CD4-positive, alpha-beta T cell treated with Interleukin-15 for 1 hour (primary cell): ENCODE measurements at places on chromosomes 2 and 18.

GRCh38 chr2:168272225-168272624, 24.8 kb upstream of the STK39 start:
- no peak for DNase-seq

- DNase-seq = no peak
Measured at GRCh38 chr2:70305531-70305930, 3.7 kb upstream of the FAM136A start.

GRCh38 chr2:197710424-197711042, 5.4 kb downstream of the MARS2 start:
- DNase-seq = no peak

GRCh38 chr2:144671695-144672455, 152.0 kb upstream of the ZEB2 start:
- peak; percentile 47 for DNase-seq

GRCh38 chr2:152231446-152231845, 55.9 kb upstream of the STAM2 start:
- no peak for DNase-seq

DNA sequence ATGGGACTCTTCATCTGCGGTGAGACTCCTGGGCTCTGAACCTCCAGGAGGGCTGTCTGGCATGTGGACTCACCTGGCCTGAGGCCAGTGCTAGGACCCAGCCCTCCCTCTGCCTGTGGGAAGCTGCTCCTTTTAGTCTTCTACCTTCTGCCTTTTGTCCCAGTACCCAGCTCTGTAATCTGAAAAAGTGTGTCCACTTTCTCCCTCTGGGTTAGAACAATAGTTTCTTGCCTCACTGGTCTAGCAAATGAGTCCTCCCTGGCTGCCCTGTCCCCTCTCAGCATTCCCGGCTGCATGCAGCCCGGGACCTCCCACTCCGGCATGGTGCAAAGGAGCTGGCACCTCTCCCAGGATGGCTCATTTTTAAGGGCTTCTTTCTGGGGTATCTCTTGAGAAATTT, 25.9 kb downstream of the GKN2 start:
- no peak for DNase-seq

GRCh38 chr2:210798180-210798579, 241.8 kb downstream of the CPS1 start:
- no peak for DNase-seq

GRCh38 chr2:54758951-54759350, 35.5 kb downstream of the EML6 start:
- no peak for DNase-seq

GRCh38 chr2:70934981-70935380, 719 bp upstream of the ATP6V1B1 start:
- no peak for DNase-seq

DNA sequence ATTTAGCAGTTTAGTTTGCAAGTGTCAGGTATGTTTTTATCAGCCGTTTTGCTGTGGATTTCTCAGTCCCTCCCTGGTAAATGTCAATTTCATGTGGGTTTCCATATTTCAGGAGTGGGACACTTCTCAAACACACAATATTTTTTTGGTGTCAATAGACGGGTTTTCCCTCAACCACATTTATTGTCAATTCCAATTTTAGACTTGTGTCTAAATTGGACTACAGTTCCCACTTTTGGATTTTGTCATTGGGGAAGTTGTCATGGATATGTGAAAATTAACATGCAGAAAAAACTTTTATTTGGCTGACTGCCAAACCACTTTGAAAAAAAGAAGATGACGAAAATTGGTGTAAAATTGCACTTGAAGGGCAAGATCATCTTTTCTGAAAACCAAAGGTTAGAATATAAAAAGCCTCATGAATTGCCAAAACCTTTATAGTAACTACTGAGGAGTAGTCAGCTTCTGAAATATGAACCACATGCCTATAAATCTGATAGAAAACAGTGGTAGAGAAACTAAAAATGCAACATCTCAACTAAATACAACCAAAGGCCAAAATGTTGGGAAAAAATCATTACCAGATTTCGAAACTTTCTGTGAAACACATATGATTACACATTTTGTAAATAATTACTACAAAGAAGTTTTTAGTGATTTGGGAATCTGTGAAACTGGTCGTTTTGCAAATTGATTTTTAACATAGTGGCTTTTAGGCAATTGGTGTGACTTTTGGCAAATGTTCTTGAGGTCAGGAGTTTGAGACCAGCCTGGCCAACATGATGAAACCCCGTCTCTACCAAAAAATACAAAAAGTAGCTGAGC, 106.4 kb downstream of the BCL2L11 start:
- no peak for DNase-seq

DNA sequence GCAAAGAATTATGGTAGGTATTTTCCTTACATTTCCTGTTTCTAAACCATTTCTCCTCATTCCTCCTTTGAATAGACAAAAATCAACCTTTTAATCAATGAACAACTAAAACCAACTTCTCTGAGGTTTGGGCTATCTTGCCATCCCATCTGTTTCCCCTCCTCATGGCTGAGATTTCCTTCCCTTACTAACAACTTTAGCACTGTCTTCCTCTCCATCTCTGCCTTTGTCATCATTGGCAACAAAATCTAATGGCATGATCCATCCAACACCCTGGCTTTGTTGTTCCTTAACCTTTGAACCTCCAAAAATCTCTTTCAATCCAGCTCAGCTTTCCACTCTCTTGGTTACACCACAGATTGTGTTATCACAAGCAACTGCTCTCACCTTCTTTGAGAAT, 95.3 kb upstream of the FAM136A start:
- DNase-seq = no peak

DNA sequence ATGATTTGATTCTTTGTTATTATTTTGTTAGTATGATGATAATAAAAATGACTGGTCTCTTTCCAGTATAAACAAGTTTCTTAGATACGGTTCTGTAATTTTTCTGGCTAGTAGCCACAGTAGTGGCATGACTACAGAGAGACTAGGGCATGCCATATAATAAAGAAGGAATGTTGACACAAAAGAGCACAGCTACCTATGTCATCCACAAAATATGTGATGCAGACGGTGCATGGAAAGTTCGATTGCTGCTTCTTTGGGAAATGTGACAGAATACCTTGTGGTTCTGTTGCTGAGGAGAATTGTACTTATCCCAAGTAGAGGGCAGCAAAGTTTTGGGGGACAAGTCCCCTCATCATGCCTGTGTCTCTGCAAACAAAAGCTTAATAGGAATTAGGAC, 26.1 kb upstream of the SETBP1 start:
- no peak for DNase-seq

GRCh38 chr18:79637921-79638909, 41.4 kb upstream of the CTDP1 start:
- DNase-seq = no peak

DNA sequence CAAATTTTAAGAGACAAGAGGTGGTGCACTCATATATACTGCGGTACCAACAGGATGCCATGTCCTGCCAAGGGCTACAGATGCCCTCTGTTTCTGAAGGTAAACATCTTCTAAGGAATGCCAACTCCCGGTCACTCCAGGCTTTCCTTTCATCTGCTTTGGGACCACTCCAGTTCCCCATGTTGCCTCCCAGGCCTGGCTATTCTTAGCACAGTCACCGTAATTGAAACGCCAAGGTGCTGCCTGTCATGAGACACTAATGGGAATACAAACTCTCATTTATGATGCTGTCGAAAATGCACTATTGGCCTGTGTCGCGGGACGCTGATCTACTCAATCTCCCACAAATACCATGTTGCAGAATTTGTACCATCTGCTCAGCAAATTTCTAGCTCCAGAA, 79.6 kb downstream of the KLF7 start:
- DNase-seq = no peak

DNA sequence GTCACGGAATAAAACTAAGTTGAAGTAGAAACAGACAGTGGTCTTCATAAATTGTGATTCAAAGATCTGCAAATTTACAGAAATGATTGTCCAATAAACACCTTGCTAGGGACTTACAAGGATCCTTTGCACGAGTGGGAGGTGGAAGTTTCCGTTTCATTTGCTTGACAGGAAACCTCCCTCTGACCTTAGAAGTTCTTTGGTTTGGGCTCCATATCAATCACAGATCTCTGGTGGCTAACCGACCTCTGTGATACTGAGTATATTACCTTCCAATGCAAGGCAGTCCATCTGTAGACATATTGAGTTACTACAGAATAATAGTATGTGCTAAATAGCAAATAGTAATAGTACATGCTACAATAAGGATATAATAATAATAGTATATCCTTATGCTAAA, 33.7 kb upstream of the RNF152 start:
- no peak for DNase-seq

DNA sequence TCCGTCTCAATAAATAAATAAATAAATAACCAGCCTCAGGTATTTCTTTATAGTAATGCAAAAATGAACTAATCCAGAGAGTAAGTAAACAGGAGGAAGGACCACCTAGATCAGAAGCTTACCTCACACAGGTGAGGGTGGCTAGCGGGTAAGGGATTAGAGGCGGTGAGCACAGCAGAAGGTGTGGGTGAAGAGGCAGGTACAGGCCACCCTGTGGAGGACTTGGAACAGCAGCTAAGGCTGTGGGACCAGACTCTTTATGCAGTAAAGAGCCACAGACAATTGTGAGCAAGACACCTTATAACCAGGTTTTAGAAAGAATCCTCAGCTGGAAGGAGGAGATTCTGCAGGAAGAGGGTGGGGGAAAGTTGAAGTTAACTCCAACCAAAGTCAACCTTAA, 34.2 kb upstream of the TTR start:
- DNase-seq = no peak

DNA sequence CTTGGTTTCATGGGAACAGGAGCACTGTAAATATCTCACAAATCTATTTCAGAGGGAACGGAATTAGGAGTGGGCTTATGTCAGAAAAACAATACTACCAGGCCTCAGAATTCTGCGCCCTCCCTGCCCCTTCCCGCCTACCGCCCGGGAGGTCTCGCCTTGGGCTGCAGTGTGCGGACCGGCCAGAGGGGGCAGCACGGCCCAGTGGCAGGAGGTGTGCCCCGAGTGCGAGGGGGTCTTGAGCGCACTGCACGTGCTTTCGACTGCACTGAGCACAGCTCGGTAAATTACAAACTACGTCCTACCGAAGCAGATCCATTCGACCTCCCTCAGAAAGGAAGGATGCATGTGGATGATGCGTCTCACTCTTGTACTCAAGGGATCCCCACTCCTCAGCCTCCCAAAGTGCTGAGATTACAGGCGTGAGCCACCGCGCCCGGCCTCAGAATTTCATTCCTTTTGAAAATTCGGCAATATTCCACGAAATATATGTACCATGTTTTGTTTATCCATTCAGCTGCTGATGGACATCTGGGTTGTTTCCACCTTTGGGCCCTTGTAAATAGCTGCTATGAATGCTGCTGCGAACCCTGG, 297.0 kb downstream of the BCL2 start:
- DNase-seq = no peak

DNA sequence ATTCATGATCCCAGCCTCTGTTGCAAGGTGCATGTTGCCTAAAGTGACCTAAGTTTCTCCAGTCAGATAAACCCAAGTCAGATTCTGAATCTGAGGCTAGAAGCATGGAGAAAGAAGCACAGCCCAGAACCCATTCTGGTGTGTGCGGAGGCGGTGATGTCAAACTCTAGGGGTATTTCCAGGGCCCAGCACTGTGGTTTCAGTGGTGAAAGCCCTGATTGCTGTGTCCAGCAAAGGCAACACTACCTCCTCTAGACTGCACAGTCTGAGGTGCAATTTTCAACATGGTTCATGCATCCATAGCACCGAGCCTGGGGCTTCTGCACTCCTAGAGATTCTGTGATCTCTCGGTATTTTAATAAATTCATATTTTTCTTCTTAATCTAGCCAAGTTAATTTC, 264.8 kb upstream of the KLHL29 start:
- no peak for DNase-seq

DNA sequence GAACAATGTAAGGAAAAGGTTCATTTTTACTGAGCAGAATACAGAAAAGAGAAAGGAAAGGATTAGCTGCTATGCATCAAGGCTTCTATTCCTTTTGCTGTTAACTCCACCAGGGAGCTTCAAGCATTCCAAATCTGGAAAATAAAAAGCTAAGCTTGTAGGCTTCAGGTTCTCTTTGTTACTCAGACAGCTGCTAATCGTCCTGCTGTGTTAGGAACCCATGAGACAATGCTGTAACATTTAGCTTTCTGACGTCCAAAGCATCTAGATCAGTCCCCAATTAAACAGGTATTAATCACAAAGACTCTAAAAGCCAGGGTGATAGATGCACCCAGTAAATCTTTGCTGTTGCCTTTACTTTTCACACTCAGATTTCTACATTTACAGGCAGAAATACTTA, 103.8 kb downstream of the EPHA4 start:
- DNase-seq = no peak

- DNase-seq = no peak
Measured at GRCh38 chr2:23449831-23450331, 64.9 kb downstream of the KLHL29 start.

DNA sequence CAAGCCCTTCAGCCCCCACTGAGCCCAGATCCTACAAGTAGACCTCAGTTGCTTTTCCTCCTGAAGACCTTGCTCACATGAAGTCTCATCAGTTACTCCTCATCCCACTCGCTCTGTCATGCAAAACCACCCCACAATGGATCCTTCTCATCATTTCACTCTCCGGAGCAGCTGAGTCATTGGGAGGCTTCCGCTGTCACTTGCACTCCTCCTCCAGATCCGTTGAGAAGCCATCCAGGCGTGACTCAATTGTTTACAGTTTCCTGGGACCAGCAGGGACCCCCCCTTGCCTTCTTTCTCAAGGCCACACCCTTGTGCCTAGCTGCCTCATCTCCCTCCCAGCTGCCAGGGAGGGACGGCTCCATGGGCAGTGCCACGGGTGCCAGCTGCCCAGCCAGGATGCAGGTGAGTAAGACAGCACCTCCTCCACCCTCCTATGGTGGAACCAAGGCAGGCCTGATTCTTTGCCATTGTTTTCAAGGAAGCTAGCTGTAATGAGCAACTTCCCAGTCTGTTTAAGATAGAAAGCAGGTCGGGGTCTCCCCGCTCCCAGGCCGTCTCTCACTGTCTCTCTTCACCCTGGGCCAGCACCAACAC, 16.3 kb downstream of the GPR55 start:
- no peak for DNase-seq

DNA sequence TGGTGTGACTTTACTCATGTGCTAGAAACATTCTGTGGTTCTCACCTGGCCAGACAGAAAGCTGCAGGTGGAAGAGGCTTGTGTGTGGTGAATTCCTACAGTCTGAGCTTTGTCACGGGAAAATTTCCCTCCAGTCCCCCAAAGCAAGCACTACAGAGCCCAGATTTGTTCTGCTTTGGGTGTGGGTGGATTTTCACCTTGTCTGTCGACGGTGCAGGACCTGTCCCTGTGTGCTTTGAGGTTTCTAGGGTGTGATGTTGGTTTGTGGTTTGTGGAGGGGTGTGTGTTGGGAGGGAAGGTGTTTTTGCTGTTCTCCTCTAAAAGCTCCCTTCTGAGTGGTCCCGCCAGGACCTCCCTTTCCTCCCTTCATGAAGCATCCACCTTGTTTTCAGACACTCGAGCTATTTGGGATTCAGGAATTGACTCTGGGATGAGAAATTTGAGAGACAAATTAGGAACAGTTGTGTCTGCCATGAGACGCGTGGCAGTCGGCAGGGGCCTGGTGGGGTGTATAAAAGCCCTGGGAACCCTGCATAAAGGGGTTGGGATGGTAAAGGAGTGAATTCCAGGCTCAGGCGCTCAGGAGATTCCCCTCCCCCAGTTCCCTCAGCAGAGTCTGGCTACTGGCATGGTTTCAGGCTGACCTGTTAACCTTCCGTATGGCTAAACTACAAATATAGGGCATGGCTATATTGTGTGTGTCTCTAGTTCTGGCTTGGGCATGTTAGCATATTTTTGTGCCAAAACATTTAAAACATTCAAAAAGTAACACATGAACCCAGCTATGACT, 65.5 kb downstream of the DGKD start:
- peak; percentile 60 for DNase-seq

- no peak for DNase-seq
Measured at GRCh38 chr2:170022692-170023091, 155.3 kb upstream of the MYO3B start.
